Foreskin fibroblast (primary cell): ENCODE measurements at places on chromosomes 4 and X.
A peak's percentile ranks its signal among the peaks of the same experiment; 100 is the strongest.

DNA sequence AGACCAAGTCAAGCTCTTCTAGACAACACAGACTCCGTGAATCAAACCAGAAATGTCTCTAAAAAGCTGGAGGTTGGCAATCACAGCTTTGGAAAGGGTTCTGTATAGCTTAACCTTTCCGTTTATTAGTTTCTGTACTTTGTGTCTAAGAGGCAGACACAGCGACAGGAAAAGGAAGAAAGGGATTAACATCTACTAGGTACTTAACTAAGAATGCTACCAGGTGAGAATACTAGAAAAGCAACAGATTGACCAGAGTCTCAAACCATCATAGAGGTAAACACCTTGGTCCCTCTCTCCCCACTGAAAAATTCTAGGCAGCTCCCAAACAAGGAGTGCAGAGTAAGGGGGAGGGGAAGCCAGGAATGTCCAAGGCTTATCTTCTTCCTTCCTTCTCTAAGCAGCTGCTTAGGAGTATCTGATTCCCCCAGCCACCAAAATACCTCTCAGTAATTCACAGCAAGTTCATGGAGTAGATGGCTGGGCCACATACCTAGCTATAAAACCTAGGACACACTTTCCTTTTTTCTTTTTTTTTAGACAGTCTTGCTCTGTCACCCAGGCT is 80.8 kb downstream of the APBB2 start:
- DNase-seq: no peak

DNA sequence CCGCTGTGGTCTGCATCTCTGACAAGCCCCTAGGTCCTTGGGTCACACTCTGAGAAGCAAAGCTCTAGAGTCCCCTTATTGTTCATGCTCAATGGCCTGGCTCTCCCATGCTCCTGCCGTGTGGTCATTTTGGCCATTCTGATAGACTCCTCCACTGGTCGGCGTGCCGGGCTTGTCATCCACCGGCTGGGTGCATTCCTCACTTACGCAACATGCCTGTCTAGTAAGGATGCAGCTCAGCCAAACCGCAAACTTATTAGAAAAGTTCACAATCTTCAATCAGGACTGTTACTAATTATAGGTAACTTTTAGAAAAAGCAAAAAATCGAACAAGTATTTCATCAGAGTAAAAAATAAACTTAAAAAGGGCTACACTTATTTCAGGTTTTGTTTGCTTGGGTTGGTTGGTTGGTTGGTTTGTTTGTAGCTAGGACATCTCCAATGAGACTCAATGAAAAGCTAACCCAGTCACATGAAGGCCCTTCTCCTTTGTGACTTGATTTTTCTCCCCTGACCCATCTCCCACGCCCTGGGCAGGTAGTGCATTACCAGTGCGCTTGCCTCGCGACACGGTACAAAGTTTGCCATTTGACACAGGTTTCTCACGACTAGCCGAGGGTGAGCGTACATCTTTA is 41.0 kb downstream of the IRF2 start:
- DNase-seq: no peak

DNA sequence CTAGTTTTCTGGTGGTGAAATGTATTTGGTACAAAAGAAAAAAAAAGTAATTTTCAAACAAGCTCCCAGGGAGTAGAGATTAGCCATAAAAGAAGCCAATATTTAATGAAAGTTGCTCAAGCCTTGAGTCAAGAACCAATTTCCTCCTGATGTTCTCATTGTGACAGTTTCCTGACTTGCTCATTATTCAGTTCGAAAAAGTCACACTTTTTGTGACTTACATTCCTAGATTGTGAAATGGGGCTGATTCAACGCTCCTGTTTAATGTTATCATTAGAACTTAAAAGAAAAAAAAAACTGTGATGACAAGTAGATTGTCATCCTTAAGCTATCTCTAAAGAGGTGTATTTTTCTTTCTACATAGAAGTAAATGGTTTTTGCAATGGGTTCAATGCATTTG is 122.6 kb upstream of the BMPR1B start:
- peak; percentile 67 for DNase-seq

DNA sequence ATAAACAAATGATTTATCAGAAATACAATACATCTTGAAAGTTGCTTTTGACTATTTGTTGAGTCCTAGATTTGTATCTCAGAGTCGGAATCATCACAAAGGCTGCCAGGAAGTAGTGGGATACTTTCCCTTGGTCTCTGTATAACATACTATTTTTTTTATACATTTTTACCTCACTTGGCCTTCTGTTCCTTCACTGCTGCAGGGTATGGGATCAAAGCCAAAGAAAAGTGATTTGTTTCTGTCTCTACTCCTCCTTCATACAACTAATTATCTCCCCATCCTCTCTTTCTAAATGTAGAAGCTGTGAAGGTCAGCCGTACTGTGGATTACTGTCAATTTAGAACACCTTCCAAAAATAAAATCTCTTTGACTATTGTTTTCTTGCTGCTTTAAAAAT is 24.9 kb downstream of the PALLD start:
- no peak for DNase-seq

- DNase-seq: no peak
Measured at GRCh38 chrX:30489323-30489722, 88.2 kb downstream of the TASL start.

DNA sequence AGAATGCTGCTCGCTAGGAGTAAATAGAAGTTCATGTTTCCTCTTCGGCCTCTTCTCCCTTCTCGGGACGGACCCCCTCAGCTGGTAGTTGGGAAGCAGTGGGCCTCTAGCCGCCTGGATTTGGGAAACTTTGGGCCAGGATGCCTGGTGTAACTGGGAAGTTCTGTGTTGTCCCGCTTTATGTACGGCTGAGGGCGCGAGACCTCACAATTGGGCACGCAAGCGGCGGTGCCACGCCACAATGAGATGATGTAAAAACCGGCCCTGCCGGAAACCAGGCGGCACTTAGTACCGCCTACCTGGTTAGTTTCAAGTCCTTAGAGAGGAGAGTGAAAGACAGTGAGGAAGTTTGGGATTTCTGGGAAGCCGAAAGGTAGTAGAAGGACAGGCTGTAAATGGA is at the start of gene CT83:
Gene CT83 (minus strand): TSS at position 155 of the 400 bp plus-strand sequence. CDS start 120 bp downstream, at position 35.
- DNase-seq: no peak

GRCh38 chrX:4435905-4436304 is 722.5 kb upstream of the PRKX start:
- DNase-seq: no peak

- peak; percentile 15 for DNase-seq
Measured at GRCh38 chr4:190017357-190018200, 9.5 kb downstream of the FRG2 start.

GRCh38 chrX:121283921-121284320 is 236.5 kb downstream of the GLUD2 start:
- DNase-seq: no peak

DNA sequence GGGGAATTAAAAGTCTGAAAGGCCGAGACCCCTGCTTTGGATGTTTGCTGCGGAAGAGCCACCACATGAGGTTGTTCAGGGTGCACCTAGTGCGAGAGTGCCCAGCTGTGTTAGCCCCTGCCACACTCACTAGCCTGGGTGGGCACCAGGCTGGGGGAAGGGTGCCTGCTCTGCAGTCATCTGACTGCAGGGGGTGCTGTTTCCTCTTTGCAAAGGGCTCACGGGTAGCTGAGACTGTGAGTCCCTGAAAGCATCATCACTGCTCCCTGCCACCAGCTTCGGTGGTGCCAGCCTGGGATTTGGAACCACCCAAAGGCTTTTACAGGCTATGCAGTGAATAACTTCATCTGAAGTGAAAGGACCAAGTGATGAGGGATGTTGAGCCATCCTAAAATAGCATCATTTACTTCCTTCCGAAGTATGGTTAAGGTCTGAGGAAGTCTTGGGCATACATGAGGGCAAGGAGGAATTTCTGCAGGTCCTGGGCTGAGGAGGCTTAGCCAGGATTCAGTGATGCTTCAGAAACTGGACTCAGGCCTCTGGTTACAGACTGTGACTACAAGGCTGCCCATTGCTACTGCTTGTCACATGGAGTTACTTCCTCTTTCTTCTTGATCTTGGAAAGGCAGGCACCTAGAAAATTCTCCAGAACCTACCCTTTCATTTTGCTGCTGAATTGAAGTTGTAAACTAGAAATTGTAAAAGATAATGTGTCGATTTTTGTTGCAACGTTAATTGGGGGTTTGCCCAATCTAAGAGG is 293.2 kb upstream of the PRPS2 start:
- no peak for DNase-seq

DNA sequence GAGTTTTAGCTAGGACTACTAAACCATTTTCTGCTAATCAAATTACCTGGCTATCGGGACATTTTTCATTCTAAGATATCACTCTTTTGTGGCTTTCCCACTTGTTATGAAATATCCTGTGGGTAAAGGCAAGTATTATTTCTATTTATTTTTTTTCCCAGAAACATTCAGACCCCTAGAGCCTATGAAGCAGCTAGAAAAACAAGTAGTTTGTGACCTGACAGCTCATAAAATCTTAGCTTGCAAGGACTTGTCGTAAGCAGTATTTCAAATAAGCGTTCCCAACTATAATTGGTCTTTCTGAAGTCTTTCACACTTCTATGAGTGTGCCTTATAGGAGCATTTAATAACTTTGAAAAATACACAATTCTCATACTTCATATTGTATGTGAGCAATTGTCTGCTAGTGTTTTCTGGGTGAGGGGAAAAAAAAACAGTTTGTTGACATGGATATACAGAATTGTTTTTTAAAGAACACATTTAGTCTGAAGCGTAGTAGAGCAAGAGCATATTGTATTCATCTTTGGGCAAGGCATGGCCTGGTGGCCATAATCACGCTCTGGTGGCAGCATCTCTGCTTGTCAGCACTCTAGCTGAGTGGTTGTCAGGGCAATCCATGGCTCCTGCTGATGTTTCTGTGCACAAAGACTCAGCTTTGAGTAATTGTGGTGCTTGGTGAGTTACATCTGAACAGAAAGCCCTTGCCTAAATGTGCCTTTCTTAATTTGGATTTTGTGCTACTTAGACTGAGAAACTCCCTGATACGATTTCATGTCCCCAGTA is 2.6 kb downstream of the MCUB start:
- DNase-seq: no peak

GRCh38 chr4:16707874-16708273 is 190.6 kb downstream of the LDB2 start:
- DNase-seq: no peak

DNA sequence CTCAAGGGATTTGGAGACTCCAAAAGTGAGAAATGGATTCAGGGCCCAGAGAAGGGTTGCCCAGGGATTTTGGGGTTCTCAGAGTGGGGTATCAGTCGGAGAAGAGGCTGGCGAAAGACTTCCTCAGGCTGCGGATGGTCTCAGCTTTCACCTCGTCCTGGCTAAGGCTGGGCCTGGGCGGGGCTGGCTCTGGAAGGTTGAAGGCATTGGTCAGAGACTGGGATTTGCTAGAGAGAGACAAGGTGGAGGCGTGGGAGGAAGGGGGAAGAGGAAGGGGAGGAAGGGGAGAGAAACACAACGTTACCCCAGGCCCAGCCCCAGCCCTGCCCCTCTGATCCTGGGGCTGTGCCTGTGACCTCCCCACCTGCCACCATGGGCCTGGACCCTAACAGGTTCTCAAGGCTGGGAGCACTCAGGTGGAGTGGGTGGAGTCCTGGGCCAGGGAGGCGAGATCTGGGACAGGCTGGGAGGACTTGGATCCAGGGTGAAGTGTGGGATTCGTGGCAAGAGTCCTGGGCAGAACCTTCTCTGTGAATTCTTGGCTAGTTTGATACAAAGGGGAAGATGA is 9.4 kb upstream of the TIMP1 start:
- DNase-seq: no peak

GRCh38 chr4:168074861-168075260 is 17.5 kb upstream of the ANXA10 start:
- no peak for DNase-seq

DNA sequence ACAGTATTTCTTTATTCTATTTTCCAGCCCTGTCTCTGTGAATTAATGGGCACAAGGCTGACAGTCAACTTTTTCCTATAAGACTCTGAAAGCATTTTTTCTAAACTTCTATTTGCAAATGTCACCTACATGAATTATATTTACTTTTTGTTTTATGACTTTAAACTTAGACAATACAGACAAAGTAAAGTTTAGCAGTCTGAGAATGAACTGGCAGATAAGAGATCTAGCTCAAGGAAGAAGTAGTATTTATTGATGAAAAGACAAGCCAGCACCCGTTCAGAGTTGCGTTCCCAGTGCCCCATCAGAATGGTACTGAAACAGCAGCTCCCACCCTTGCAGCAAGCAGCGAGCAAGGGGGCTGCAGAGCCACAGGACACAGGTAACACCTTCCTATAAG is 148.5 kb downstream of the FAM13A start:
- DNase-seq: no peak

GRCh38 chr4:139779691-139780090 is 114.1 kb downstream of the MGST2 start:
- no peak for DNase-seq

- no peak for DNase-seq
Measured at GRCh38 chr4:143437937-143438336, 75.6 kb upstream of the SMARCA5 start.

GRCh38 chrX:317424-318067 is 1.1 kb downstream of the GTPBP6 start:
- no peak for DNase-seq

- no peak for DNase-seq
Measured at GRCh38 chrX:139892512-139892911, 40.3 kb downstream of the ATP11C start.

DNA sequence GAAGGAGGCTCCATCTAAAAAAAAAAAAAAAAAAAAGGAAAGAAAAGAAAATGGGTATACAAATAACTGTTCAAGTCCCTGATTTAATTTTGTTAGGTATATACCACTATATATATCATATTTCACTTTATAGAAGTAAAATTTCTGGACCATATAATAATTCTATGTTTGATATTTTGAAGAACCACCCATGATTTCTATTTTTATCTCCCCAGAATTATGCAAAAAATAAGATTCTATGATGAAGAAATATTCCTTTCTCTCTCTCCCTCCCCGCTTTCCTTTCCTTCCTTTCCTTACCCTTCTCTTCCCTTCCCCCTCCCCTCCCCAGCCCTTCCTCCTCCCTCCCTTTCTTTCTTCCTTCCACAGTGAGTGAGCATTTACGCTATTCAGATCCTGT is 337.5 kb upstream of the SPANXN4 start:
- DNase-seq: no peak

- DNase-seq: no peak
Measured at GRCh38 chr4:78870056-78870455, 69.2 kb downstream of the PAQR3 start.

DNA sequence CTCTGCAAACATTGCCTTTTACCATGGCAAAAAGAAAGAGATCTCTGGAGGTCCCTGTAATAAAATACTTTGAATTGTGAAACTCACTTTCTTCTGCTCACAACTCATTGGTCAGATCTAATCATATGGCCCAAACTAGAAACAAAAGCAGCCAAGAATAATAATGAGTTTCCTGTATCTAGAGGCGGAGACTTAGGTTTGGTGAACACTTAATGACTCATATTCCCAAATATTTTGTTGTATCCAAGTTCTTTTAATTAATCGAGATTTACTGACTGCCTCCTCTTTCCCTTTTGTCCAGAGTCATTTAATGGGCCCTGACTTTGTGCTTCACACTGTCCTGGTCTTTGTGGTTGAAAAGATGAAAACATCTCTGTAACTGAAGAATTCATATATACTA is 190.6 kb downstream of the CCSER1 start:
- DNase-seq: peak; percentile 59
